ENCODE measurements at places on chromosomes 2 and 18.

DNA sequence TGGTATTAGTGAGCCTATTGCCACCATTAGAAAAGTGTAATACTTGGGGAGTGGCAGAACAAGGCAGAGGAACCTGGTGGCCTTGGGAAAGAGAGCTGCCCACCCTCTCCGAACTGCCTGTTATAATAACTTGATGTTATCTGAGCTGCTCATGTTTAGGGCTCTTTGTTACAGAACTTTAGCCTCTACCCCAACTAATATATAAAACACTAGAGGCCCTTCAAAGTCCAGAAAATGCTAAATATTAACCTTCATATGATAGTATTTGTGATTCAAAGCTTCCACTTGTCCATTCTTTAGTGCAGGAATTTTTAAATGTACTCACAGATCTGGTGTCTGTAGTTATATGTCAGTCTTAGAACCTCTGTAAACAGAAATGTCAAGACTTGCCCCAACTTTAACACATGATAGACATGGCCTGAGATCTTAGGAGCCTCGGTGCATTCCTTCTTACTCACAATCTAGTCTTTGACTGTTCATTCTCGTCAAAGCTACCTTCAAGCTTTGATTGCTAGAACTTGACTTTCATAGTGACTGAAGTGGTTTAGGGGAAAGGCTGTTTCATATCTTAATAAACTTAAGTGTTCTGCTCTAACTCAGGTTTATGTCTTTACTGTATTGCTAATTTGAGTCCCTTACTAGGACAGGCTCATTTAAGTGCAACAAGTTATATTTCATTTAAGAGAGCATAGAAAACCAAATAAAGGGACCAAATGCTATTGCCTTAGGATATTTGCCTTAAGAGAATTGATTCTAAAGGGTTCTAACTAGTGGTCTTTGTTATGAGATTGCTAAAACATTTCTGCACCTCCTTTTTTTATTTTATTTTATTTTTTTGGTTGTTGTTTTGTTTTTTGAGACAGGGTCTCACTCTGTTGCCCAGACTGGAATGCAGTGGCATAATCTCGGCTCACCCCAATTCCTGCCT, 41.6 kb downstream of the DDX1 start:
- no peak for DNase-seq

DNA sequence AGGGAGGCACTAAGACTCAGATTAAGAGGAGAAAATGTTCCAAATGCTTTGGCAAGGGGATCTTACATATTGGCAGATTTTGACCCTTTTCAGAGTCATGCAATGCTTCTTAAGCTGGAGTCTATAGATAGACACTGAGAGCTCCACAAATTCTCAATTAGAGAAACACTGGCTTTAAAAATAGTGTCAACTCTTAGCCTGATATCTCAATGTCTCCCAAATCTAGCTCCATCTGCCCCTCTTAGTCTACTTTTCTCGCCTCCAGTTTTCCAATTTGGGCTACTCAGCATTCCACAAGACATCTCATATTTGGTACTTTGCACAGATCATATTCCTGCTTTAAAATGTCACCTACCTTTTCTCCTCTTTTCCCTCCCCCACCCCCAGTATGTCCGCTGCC, 232.6 kb downstream of the LRRTM1 start:
- no peak for DNase-seq

DNA sequence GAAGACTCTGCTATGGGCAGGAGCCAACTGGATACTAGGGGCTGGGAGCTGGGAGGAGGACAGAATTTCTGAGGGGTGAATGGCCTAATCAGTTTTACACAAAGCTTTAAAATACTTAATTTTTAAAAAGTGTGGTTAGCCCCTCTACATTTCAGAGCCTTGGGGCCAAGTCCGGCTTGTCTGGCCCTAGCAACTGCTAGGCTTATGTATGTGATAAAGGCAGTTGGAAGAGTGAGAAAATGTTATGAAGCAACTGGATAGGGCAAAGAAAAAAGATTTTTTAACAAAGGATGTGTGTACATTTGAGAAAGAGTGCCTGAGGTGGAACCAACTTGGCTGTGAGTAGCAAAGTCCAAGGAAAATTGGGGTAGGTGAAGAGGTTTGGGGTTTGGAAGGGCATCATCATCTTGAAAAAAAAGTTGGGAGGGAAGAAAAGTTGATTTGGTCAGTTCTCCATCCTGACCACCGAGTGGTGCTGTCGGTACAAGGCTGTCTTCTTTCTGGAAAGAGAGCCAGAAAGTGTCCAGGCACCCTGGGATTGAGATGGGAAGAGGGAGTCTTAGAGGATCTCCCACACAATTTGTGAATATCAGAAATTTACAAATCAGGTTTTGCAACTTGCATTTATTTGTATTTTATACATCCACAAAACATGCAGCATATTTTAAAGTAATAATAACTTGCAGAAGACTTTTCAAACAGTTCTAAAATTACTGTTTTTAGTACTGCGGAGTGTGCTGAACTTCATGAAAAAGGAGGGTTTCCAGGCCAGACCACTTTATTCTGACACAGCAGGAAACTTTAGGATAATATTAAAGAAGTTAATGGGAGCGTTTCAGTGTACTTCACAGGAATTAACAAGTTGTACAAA, 10.5 kb upstream of the CDK15 start:
- no peak for DNase-seq

- no peak for DNase-seq
Measured at GRCh38 chr2:72636210-72636609, 189.6 kb downstream of the EXOC6B start.

GRCh38 chr2:12856934-12857601, 140.3 kb downstream of the TRIB2 start:
- DNase-seq: no peak

GRCh38 chr2:42214669-42215068, 45.5 kb downstream of the EML4 start:
- no peak for DNase-seq

GRCh38 chr18:56986829-56987228, 160.1 kb upstream of the BOD1L2 start:
- DNase-seq: no peak

DNA sequence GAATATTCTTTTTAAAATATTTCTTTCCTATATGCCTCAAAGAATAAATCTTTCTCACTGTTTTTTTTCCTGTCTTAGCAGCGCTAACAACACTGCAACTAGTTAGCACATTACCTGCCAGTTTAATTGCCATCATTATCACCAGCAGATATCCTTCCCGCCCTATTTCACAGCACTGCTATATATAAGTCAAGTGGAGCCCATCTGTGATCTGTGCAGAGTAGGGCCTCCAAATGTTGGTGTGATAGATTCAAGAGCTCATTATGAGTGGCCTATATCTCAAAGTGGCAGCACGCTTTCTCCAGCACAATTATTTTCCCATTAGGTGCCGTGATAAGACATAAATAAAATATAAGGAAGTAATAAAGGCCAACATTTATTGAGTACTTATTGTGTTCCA, 19.8 kb upstream of the RGPD4 start:
- DNase-seq: no peak

GRCh38 chr2:32210767-32211408, 45.2 kb downstream of the SLC30A6 start:
- DNase-seq: no peak
